ENCODE measurements at places on chromosomes 16 and 17.

- DNase-seq: no peak
Measured at GRCh38 chr17:79176792-79177601, 102.4 kb downstream of the ENGASE start.

GRCh38 chr16:83817022-83817421 lies 9.2 kb downstream of the HSBP1 start:
- no peak for DNase-seq

- DNase-seq: no peak
Measured at GRCh38 chr17:29057361-29057760, 14.4 kb downstream of the PIPOX start.

- peak; percentile 57 for DNase-seq
Measured at GRCh38 chr17:45231481-45232116, 9.9 kb downstream of the FMNL1 start.

DNA sequence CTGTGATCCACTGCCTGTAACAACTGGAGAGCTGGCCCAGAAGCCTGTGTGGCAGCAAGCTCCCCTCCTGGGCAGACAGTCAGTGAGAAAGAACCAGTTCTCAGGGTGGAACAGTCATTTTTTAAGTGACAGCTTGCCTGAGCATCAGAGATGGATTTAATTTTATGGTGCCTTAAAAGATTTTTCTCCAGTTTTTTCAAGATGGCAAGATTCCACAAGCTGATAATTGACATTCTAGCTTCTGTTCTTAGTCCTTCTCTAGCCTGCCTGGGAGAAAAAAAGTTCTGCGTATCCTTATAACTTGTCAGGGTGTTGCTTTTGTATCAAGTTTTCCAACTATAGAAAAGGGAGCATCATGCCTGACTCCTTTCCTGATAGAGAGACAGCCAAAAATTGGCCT lies 21.2 kb downstream of the CALB2 start:
- no peak for DNase-seq

DNA sequence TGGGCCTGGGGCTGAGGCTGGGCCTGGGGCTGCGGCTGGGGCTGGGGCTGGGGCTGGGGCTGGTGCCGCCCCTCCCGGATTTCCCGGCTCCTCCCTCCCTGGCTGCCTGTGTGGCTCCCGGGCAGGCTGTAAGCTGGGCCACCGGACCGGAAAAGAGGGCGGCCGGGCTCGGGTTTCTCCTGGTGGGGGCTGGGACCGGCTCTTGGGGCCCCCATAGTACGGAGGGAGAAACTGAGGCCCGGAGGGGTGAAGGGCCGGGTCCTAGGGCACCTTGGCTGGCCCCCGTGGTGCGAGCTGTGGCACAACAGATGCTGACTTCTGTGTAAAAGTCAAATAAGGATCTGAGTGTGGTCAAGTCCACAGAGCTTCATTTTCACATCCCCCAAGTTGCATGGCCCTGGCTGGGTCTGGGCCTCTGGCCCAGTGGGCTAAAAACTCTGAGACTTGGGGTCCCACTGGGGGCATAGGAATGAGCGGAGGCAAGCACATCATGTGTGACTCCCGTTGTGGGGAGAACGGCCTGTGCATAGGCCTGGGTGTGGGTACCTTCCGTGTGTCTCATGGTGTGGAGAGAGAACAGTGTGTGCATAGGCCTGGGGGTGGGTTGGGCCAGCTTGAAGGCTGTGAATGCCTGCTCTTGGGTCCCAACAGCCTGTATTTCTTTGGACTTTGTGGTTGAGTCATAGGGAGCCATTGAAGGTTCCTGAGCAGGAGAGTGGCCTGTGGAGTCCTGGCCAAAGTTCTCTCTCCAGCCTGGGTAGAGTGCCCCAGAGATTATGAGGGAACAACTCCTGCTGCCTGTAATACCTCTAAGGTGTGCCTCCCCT lies 123.9 kb upstream of the CIBAR2 start:
- peak; percentile 83 for DNase-seq

DNA sequence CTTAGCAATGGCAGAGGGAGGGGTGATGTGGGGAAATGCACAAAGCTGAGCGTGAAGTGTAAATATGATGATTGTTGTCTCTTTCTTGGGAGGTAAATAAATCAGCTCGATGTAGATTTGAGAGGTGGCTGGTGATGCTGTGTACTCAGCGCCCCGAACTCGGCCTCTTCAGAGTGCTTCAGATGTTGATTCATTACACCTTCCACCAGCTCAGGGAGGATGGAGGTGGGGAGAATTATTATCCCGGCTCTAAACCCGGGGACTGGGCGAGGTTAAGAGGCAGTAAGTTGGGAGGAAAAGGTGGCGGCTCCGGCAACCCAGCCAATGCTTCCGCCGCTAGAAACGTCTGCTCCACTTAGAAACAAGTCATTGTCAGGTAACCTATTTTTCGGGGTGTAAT lies 86.5 kb downstream of the RPA1 start:
- no peak for DNase-seq

GRCh38 chr17:43006639-43007551 lies at the start of gene IFI35:
IFI35 (plus strand) TSS chr17:43006784; CDS start chr17:43006948, 164 bp downstream.
- peak; percentile 88 for DNase-seq

- peak; percentile 33 for DNase-seq
Measured at GRCh38 chr16:86338403-86339115, 171.8 kb upstream of the FOXF1 start.

- DNase-seq: no peak
Measured at GRCh38 chr16:14331020-14331419, 259.9 kb downstream of the MRTFB start.

DNA sequence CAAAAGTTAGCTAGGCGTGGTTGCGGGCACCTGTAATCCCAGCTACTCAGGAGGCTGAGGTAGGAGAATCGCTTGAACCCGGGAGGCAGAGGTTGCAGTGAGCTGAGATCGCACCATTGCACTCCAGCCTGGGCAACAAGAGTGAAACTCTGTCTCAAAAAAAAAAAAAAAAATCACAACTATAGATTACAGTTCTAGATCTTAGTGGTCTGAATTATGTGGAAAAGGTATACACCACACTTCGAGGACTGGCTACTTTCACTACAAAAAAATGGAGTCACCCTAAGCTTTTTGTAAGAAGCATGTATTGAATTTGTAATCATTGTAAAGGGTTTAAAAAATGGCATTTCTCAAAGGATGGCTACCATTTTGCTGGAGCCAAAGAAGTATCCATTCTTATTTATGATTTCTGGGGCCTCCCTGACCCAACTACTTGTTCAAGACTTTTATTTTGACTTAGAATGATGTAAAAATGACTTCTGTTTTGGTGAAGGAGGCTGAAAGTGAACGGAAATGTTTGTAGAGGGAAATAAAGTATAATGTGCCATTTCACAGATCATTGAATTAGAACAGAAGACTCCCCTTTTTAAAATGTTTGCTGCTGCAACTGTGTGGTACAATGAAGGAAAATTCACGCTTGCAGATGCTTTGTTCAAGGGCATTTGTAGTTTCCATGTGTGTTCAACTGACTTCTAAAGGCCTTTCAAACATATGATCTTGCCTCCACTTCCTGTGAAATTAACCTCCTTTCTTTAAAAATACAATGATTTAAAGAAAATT lies 37.1 kb upstream of the NOL11 start:
- DNase-seq: no peak

DNA sequence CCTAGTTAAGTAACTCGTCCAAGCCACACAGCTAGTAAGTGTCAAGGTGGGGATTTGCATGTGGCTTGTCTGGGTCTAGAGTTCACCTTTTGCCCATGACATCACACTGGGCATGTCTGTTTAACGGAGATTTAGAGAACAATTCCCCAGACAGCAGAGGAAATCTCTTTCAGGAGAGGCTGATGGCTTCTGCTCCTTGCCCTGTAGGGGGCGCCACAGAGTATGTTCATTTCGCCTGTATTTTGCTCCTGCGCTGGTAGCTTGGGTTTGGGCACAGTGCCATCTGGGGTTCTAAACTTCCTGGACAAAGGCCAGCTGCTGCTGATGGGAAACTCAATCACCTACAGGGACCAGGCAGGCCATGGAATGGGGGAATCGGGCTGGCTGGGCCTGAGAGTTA lies 20.4 kb downstream of the OTOA start:
- DNase-seq: no peak

DNA sequence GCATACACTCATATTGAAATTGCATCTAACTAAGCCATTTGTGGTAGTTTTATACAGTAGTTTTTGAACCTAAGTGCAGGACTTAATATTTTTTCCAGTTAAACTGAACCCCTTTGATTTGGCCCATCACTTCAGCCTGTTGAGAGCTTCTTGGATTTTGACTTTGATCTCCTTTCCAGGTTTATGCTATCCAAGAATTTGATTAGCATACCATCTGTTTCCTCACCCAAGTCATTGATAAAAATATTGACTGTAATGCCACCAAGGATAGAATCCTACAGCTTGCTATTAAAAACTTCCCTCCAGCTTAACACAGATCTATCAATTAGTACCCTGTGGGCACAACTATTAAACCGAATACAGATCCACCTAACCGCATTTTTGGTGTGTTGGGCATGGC lies 7.2 kb downstream of the TMEM94 start:
- no peak for DNase-seq

- peak; percentile 64 for DNase-seq
Measured at GRCh38 chr16:84277244-84277823, 17.3 kb upstream of the WFDC1 start.

DNA sequence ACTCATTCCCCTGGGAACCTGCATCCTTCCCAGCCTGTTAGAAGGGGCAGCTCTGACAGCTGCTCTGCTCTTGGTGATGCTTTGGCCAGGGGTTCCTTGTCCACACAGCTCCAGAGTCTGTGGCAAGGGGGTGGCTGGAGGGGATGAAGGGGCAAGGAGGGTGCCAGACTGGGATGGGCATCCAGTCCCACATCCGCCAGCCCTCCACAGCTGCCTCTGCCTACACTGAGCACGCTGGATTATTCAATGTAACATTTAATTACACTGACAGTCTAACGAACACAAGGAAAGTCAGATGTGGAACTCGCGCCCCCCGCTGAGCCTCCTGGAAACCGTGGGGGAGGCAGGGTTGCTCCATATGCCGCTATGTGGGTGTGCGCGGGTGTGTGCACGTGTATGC lies 101.1 kb downstream of the C16orf78 start:
- no peak for DNase-seq

DNA sequence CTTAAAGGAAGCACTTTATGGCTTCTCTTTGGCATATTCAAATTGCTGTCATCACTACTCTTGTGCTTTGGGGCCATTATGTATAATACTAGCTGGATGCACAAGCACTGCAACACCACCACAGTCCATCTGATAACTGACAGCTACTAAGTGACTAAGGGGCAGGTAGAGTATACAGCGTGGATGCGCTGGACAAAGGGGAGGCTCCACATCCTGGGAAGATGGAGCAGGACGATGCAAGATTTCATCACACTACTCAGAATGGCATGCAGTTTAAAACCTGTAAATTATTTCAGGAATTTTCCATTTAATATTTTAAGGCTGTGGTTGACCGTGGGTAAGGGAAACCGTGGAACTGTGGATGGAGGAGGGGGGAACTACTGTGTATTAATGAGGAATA lies 25.0 kb downstream of the MPRIP start:
- DNase-seq: peak; percentile 65

- DNase-seq: no peak
Measured at GRCh38 chr17:63558441-63558840, 8.2 kb downstream of the DCAF7 start.

DNA sequence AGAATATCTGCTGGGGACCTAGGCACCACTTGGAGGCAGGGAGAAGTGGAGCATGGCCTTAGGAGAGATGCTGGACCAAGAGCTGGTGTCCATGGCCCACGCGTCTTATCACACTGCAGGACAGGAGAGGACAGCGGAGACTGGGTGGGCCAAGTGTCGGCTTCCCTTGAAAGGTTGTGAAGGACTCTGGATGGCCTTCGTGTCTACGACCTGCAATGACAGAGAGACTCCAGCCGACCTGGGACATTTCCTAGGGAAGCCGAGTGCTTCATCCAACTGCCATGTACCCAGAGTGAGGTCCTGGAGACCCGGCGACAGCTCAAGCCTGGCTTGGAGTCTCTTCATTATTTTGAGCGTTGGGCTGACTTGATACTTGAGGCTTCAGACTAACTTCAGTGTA lies 20.5 kb downstream of the C1QTNF1 start:
- DNase-seq: no peak

DNA sequence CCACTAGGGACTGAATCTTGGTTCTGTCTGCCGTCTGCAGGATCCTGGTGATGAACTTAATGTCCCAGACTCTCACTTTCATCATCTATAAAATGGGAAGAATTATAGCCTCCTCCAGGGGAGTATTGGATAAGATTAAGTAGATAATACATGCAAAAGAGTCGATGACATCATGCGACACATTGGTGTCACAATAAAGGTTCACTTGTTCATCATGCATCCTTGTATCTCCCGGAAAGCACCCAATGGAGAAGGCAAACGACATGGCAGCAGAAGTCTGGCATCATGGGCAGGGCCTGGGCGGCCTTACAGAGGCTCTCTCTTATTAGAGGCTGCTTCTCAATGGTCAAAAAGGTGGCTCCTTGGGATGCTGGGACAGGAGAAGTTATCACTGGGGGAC lies 35.1 kb upstream of the CD300E start:
- DNase-seq: no peak

DNA sequence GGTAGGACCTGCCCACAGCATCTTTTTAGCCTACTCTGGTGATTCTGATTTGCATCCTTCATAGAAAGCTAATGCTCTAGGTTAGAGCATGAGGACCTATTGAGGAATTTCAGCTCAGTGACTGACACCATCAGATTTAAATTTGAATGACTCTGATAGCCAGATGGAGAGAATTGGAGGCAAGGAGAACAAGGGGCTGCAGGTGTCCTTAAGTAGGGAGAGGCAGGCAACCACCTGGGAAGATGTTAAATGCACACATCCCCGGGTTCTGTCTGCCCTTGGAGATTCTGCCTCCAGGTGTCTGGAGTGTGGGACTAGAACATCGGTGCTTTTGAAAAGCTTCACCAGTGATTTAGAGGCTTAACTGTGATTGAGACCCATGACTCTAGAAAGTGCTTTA lies 221.8 kb downstream of the SPECC1 start:
- DNase-seq: no peak

- DNase-seq: peak; percentile 37
Measured at GRCh38 chr16:66619534-66620428, 15.3 kb downstream of the CMTM3 start.

- DNase-seq: peak; percentile 59
Measured at GRCh38 chr17:21019976-21020586, 22.7 kb downstream of the USP22 start.

- no peak for DNase-seq
Measured at GRCh38 chr17:41071606-41072360, 6.1 kb upstream of the KRTAP2-4 start.

- DNase-seq: no peak
Measured at GRCh38 chr16:66658143-66658859, 38.2 kb downstream of the CMTM4 start.

DNA sequence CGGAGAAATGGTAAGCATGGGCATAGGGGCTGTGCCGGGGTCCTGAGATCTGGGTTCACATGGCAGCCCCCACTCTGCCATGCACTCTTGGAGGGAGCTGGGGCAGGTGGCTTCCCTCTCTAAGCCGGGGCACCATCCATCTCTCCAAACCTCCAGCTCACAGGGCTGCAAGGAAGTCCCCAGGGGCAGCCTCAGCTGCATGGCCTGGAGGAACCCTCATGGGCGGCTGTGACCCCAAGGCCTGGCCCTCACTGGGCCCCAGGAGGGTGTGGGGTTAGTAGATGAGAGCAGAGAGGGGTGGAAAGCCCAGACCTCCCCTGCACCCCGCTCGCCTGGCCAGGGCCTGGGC lies 2.6 kb downstream of the CTRB2 start:
- DNase-seq: no peak
